ENCODE measurements at places on chromosomes 7 and 10. TPM values are rescaled to one million over a fixed set of nuclear protein-coding genes. Genes with fewer than 3 reads are reported as not detected.

DNA sequence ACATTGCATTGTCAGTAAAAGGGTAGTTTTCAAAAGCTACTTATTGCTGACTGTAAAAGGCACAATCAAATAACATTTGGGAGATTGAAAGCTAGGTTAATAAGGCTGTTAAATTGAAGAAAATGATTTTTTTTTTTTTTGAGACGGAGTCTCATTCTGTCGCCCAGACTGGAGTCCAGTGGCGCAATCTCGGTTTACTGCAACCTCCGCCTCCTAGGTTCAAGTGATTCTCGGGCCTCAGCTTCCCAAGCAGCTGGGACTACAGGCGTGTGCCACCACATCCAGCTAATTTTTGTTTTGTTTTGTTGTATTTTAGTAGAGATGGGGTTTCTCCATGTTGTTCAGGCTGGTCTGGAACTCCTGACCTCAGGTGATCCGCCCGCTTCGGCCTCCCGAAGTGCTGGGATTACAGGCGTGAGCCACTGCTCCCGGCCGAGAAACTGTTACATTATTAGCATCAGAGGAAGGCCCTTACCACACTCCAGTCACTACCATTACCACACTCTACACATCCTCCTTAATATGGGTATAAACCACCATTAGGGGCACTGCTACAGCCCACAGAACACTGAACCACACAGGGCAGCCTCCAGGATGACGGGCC lies 1.0 kb downstream of the CYP51A1 start:
- no peak for DNase-seq

GRCh38 chr7:73504920-73505319 lies 17.2 kb downstream of the BAZ1B start:
- no peak for DNase-seq

GRCh38 chr10:4028027-4028471 lies 243.0 kb upstream of the KLF6 start:
- no peak for DNase-seq

- no peak for DNase-seq
Measured at GRCh38 chr7:92313055-92313454, 67.3 kb downstream of the ANKIB1 start.

- no peak for DNase-seq
Measured at GRCh38 chr10:131882151-131882550, 18.7 kb upstream of the PPP2R2D start.

DNA sequence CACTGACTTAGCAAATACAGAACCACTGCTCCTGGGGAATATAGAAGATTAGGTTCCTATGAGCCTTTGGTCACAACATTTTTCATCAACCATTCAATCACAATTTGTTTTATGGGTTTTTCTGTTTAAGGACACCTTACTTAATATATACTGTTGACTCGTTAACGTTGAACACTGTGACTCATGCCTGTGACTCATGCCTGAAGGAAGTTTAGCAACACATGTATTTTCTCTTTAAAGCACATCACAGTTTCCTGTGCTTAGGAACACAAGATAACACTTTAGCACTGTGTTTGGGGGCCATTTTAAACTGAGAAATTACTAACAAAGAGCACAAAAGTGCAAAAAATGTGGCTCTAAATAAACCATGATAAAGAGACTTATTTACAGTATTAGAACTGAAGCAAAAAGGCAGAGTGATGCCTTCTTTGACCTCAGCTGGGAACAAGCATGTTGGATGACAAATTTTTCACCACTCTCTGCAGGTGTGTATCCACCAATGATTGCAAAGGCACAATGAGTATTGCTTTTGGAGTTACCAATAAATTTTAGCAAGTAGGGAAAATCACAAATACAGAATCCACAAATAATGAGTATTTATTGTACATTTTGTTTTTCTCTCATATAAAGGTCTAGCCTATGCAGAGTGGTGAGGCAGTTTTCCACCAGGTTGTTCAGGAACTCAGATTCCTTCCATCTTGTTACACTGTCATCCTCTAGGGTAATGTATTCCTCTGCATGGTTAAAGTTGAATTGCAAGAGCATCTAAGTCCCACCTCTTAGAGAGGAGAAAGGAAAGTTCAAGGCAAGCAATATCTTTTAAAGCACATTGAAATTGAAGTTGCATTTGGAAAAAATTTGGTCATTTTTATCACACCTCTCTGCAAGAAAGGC lies 7.3 kb downstream of the FGFBP3 start:
- DNase-seq = peak; percentile 12

- DNase-seq = no peak
Measured at GRCh38 chr10:8051109-8051821, 3.2 kb upstream of the GATA3 start.

DNA sequence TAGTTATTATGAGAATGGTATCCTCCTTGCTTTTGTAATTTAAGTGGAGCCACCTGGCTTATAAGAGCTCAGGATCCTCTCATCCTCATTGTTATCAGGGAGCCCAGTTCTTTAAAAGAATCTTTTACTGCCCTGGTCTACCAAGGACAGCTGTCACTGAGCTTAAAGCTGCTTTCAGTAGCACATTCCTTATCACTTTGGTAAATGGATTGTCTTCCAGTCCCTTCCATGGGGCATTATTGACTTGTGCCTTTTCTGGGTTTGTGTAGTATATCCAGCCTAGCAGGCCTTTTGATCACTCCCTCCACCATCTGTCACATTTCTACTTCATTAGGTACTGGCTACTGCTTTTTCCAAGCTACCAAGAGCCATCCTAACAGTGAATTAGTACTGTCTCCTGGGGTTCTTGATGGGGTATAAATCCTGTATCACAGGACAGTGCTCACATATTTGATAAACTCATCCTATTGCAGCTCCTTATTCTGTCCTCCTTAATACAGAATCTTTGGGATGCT lies 208.9 kb downstream of the TMEM26 start:
- no peak for DNase-seq

The KIF20B gene
- 34.5 TPM for total RNA-seq

- no peak for DNase-seq
Measured at GRCh38 chr7:104267701-104268368, 60.0 kb upstream of the ORC5 start.

The CPA4 gene
- total RNA-seq = 9.8 TPM

The WNT8B gene
- total RNA-seq = not detected

The PNLIPRP2 gene
- not detected for total RNA-seq

DNA sequence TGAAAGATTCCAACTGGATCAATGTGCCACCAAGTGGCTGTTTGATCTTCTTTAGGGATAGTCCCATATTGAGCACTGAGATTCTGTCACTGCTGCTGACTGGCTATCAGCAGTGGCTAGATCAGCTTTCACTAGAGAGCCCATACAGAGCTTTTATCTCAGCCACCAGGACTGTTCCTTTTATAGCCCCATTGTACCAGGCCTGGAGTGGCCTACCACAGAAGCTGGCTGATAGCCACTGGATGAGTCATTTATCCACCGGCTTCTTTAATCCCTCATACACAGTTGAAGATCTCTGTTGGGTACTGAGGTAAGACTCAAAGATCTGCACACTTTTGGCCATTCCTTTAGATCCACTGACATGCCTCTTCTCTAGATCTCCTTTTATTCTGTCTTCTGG lies 1101.1 kb downstream of the SORCS3 start:
- no peak for DNase-seq

GRCh38 chr7:55189146-55189766 lies 170.4 kb downstream of the EGFR start:
- DNase-seq = no peak

GRCh38 chr7:46654546-46655443 lies 733.7 kb upstream of the IGFBP3 start:
- no peak for DNase-seq

GRCh38 chr7:114085592-114086501 lies 167.0 kb upstream of the PPP1R3A start:
- peak; percentile 77 for DNase-seq

The ARID5B gene
- total RNA-seq = 7.4 TPM

The HOXA5 gene
- 0.63 TPM for total RNA-seq

The SPDYE1 gene
- total RNA-seq = not detected

DNA sequence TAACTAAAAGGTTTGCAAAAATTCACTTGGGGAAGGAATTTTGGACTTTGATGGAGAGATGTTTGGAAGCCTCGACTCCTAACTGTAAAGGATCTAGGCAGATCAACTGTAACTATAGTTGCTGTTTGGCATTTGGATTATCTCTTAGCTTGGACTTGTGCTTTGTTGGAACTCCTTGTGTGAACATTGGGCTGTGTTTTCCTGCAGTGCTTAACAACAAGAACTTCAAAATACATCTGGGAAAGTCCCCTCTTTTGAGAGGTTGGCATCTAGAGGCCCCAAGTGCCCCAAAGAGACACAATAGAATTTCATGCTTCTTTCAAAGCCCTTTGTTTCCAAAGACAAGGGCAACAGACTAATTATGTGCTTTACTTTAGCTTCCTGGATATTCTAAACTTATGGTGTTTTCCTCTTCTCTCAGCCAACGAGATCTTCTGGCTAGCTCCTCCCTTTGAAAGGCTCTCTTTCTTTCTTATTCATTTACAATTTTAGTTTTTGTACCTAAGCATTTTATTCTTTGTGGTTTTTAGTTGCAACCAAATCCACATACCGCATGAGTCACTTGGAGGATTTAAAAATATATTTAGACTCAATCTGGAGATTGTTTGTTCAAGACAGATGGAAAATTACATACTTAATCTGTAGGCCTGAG lies 11.6 kb downstream of the ABCA13 start:
- DNase-seq = no peak

DNA sequence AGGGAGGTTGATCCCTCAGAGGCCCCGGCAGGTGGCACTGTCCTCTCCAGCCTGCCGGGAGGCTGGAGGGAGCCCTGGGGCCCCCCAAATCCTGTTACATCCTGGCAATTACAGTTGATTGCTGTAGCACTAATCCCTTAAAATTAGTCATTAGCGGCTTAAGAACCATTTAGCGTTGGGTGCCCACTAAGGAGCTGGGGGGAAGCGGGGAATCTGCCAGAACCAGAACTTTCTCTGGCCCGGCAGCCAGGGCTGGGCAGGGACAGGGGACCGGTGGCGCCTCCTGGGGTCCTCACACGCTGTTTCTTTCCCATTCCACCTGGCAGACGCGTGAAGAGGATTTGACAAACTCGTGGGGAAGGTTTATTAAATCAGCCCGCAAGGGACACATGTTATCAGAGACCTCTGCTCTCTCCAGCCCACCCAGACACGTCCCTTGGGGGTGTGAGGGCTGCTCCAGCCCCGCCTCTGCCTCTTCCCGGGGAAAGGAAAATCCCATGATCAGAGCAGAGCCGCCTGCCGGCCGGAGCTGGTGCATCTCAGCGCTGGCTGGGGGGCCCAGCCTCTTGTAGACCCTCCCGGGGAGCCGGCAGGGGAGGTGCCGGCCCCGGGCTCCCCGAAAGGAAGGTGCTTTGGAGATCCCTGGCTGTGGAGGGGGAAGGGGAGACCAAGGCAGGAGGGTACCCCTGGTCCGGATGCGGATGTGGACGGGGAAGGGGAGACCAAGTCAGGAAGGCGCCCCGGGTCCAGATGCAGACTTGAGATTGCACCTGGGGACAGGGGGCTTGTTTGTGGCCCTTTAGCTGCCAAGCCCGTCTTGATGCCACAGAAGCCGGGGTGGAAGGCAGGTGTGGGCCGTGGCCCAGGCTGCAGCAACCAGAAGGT lies 142.7 kb downstream of the ELFN1 start:
- DNase-seq = no peak

The FZD8 gene
- not detected for total RNA-seq

GRCh38 chr10:130485236-130485957 lies 349.2 kb downstream of the GLRX3 start:
- no peak for DNase-seq

The DYNC1I1 gene
- not detected for total RNA-seq
